ENCODE measurements at places on chromosomes 12 and 14.

- DNase-seq: no peak
Measured at GRCh38 chr14:27613102-27613501, 1015.3 kb upstream of the NOVA1 start.

DNA sequence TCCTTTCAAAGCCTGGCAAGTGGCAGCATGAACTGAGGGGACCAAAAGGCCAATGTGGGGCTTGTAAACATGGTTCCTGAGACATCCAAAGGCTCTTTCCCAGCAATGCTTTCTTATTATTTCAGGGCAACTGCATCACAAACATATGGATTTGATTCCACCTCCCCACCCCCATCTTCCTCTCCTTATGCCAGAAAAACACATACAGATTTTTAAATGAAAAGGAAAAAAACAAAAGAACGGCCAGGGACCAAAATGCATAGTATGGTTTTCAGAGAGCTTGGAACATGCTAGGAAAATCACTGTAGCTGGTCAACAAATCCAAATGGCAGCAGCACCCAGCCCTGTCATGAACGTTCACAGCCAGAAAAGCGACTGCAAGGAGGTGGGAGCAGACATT lies 167.6 kb downstream of the ANO2 start:
- no peak for DNase-seq

DNA sequence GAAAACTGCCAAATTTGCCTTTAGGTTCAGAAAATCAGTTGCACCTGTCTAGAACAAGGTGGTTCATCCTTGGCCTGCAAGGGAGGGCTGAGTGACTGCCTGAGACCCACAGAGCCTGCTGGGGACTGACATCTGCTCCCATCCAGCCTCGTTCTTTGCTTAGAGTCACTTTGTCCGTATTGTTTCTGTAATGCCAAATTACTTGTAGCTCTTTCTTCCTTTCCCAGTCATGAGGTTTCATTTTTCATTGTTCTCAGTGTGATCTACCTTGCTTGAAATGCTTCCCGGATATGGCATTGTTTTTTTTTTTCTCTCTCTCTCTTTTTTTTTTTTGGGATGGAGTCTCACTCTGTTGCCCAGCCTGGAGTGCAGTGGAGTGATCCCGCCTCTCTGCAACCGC lies 21.3 kb downstream of the TSPAN9 start:
- DNase-seq: no peak

- DNase-seq: no peak
Measured at GRCh38 chr14:105605464-105606304, 79.3 kb downstream of the TMEM121 start.

DNA sequence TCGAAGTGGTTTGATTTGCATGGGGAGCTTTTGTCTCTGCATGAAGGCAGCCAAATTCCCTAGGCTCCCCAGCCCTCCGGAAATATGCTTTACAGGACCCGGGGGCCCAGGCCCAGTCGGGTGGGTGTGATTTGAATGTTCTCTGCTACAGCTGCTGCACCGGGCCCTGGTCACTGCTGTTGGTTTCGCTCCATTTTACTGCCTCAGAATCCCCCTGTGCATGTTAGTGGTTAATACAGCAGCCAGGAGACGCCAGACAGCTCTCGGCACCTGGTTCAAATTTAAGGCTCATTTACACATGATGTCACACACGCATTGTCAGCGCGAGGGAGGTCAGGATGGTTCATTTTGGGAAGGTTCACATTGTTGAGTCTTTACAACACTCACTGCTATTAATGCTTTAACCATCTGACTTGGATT lies 99.6 kb downstream of the SLC38A6 start:
- DNase-seq: no peak

DNA sequence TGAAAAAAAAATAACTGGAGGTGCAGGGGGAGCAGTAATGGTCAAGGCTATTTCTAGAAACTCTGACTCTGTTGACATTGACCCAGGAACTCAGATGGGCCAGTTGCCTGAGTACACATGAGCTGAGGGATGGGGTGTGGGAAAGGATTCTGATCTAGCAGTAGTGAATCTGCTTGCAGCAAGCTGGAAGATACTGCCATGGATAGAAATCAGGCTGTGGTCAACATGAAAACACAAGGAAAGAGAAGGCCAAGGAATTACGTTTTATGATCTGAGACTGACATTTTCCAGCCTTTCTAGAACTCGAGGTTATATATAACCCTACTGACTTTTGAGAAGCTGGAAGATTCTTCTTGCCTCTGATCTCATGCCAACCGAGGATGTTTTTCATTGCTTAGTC lies 90.0 kb downstream of the ANO6 start:
- DNase-seq: no peak

DNA sequence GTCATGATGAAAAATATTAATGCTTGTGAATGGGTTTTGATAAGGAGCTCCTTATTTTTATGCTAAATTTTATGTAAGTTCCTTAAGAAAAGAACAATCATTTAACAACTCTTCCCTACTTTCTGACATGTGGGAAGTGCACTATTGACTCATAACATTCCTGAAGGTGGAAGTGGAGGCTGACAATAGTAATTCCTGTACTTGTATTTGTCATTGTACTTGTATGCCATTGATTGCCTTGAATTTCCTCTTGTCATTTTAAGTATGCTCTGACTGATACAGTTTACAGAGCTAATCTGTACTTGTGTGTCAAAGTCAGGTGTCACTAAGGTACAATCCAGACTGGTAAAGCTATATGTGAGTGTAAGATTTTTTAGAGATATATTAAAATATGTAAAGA lies 440.0 kb downstream of the SLC16A7 start:
- DNase-seq: no peak

- DNase-seq: no peak
Measured at GRCh38 chr12:55698241-55698955, 9.3 kb downstream of the ITGA7 start.

- no peak for DNase-seq
Measured at GRCh38 chr12:1885599-1886245, 32.7 kb downstream of the CACNA2D4 start.

GRCh38 chr12:126369487-126370463 lies 1304.5 kb downstream of the AACS start:
- DNase-seq: no peak

GRCh38 chr12:42262271-42262670 lies 24.2 kb upstream of the YAF2 start:
- DNase-seq: no peak

DNA sequence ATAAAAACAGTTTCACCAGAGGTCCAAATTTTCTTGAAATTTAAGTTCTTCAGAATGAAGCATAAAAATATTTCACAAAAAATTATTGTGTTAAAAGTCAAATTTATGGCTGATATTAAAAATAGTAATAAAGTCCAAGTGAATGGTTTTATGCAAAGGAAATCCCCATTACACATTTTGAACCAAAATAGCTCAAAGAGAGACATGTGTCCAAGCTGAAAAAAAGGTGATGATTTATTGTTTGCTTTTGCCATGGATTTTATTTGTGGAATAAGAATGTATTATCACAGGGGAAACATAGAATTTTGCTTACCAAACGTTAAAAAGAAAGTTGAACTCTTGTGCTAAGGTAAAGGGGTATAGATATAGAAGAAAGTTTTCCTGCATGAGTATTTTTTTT lies 4.6 kb downstream of the FOXG1 start:
- DNase-seq: no peak

GRCh38 chr14:33070475-33070874 lies 131.8 kb downstream of the NPAS3 start:
- DNase-seq: no peak

- DNase-seq: no peak
Measured at GRCh38 chr12:121858662-121859572, at the start of gene HPD. HPD (minus strand) TSS chr12:121858859; CDS start chr12:121858823, 36 bp downstream.

GRCh38 chr14:51157012-51157411 lies 62.1 kb upstream of the TRIM9 start:
- DNase-seq: no peak

DNA sequence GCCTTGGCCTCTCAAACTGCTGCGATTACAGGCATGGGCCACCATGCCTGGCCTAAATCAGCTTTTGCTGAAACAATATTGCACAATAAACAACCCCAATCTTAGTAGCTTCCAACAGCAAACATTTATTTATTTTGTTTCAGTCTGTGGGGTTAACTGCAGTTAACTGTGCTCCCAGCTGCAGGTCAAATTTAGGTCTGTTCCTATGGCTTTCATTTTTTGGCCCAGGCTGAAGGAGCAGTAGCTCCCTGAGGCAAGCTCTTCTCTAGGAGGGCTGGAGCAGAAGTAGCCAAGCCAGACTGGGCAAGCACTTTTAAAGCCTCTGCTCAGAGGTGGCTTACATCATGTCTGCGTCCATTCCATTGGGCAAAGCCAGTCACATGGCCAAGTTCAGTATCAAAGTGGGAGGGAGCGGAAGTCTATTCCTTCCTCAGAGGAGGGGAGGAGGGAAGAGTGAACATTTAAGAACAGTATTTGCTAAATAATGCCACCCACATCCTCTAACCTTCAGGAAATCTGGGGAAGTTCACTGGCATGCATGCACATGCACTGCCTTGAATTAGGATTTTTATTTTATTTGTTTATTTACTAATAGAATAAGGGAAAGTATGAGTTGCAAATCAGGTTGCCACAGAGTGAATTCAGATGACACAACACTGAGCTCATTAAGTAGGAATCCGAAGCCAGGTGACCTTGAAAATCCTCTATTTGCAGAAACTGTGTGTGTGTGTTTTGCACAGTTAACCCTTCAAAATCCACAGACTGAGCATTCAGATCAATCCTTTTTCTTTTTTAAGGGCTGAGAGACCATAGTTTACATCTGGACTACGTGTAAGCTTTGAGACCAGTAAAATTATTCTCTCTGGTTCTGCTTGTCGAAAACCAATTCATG lies 122.0 kb upstream of the SEL1L start:
- DNase-seq: no peak

DNA sequence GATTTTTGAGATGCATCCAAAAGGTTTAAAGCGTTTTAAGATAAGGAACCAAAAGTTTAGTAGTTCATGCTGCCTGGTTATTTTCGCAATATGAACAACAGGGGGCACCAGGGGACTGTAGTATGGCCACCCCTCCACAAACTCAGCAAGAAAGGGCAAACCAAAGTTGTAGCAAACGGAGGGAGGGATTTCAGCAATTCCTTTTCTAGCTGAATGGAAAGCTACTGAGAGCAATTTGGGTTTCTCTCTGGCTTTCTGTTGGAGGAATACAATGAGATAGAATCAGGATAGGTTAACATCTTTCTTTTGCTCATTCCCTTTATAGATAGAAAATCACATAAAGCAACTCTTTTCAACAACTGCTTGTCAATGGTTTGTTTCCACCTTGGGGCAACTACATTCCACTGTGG lies 62.5 kb downstream of the DRAM1 start:
- peak; percentile 67 for DNase-seq

DNA sequence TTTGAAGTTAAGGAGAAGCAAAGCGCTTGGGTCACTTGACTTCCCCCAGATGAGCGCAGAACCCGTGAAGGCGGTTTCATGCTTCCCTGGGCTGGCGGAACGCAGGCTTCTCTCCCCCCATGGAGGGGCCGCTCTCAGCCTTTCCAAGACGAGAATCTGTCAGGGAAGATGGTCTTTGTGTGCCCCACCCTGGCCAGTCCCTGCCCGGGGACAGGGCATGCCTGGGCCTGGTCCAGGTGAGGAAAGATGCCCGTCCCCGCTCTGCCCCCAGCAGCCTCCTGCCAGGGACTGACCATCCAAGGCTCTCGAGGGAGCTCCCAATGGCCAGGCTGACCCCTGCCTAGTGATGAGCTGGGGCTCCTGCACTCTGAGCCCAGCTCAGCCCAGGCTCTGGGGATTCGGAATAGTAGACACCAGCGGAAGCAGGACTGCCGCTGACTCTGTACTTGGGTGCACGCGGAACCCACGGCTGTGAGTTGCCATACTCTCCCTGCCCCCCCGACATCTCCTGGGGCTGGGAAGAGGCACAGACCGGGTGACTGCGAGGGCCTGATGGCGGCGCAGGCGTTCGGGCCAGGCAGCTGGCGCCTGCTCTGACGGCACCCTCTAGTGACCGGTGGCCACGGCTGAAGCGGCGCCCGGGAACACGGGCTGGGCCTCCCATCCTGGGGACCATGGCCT lies 142.2 kb upstream of the FKBP4 start:
- no peak for DNase-seq

DNA sequence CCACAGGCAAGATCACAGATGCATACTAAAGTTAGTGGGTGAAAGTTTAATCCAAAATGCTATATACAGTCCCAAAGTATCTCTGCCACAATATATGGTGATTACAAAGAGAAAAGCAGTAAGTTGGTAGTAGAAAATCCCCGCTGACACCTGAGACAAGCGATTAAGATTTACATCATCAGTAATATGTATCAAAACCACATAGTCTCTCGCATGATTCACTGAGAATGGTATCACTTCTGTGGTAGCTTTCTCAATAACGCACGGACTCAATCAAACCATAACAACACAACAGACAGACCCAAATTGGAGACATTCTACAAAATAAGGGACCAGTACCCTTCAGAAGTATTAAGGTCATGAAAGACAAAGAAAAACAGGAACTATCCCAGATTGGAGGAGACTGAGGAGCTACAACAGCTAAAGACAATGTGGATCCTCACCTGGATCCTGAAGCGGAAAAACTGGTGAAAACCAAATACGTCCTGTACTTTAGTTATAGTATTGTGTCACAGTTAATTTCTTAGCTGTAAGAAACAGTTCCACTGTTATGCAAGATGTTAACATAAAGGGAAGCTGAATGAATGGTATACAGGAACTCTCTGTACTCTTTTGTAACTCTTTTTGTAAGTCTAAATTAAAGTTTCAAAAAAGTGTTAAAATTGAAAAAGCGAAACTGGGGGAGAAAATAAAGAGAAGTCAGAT lies 51.0 kb downstream of the SPTLC2 start:
- no peak for DNase-seq

GRCh38 chr12:80794551-80794950 lies 77.8 kb downstream of the MYF5 start:
- no peak for DNase-seq

DNA sequence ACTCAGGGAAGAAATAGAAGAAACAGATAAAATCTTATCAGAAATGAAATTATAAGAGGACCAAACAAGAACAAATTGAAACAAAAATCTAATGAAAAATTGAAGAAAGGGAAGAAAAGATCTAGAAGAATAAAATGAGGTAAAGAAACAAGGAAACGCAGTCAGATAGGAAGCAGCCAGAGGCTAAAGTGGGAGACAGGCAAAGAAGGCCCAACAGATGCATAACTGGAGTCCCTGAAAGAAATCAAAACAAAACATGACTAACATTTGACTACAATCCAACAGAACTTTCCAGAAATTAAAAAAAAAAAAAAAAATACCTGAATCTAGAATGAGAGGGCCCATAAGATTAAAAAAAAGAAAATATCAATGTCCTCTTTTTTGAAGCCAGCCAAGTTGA lies 65.6 kb downstream of the AMN start:
- DNase-seq: no peak

DNA sequence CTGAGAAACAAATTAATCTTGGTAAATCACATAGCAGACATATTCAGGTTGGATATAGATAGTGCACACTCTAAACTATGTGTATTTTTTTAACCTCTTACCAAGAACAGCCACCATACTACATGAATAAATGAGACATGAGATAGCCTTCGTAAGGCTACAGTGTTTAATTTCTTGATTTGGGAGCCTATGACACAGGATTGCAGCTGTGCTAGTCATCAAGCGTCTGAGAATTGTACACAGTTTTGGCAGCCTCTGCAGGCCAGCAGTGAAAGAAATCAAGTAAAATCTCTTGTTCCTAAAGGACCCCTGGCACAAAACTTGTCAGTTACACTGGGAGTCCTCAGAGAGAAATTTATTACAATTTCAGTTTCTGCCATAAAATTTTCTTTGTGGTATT lies 236.1 kb downstream of the C12orf50 start:
- DNase-seq: no peak

- no peak for DNase-seq
Measured at GRCh38 chr12:6070472-6071257, 53.8 kb downstream of the VWF start.

Data from CD4-positive, alpha-beta T cell treated with Interleukin-12 subunit alpha and Interleukin-12 subunit beta, for 1 hour (primary cell).